ENCODE measurements at places on chromosomes 6 and 20.
A peak's percentile ranks its signal among the peaks of the same experiment; 100 is the strongest.

- DNase-seq = no peak
Observed at GRCh38 chr6:170245475-170245992, 45.3 kb downstream of the DLL1 start.

- no peak for DNase-seq
Observed at GRCh38 chr20:48457193-48458002, 370.4 kb downstream of the PREX1 start.

DNA sequence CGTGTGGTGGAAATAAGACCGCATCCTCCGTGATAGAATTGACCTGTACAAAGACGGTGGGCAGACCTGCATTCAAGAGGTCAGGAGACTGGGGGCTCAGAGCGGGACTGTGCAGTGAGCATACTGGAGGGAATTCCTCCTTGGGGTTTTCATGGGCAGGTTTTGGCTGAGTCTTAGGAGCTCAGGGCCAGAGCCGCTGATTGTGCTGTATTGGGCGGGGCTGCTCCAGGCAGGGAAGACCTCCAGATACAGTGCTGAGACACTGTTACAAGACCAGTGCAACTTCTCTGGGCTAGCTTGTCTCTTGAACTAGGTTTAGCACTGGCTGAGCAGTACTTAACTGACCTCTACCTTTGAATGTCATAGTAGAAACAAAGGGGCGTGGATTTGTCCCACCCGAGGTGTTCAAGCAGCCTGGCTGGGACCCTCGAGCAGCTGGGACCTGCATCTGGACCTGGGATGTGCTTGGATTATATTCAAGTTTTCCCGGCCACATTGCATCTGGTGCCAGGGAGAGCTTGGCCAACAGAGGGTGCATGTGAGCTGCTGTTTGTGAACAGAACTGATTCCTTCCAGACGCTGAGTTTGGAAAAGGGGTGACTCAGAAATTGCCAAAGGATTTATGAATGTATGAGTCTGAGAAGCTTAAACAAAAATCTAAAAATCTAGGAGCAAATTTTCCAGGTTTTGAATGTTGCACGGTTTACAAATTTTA, 33.4 kb upstream of the SLC22A1 start:
- no peak for DNase-seq

- no peak for DNase-seq
Observed at GRCh38 chr6:127950566-127951145, 49.8 kb upstream of the THEMIS start.

DNA sequence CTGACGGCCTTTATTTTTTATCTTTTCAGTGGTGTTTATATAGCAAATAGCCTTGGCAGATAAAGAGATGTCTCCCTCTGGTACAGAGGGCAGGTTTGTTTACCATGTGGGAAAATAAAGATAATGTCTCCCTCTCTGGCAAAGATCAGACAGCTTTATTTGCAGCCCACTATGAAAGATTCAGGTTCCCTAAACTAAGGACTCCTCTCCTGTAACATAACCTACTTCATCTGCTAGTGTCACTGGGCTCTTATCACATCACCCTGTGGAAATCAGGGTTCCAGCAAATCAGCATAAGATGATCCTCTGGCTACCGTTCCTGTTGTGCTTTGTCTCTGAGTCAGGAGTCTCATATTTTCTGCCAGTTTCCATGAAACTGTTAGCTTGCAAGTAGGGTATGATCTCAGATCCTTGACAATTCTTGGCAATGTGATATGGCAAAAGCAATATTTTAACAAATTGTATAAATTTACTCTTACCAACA, 3.1 kb downstream of the FBXL4 start:
- DNase-seq = no peak

GRCh38 chr6:135149376-135149775, 31.7 kb upstream of the MYB start:
- no peak for DNase-seq

GRCh38 chr6:35907750-35908149, 13.1 kb downstream of the SRPK1 start:
- DNase-seq = no peak

GRCh38 chr20:37896932-37897548, 5.9 kb upstream of the VSTM2L start:
- DNase-seq = no peak

GRCh38 chr6:96235927-96236326, 220.2 kb downstream of the FUT9 start:
- DNase-seq = no peak

GRCh38 chr6:2021713-2022125, 223.7 kb downstream of the GMDS start:
- DNase-seq = no peak

GRCh38 chr20:35578469-35578868, 36.6 kb downstream of the ERGIC3 start:
- DNase-seq = no peak

- DNase-seq = peak; percentile 16
Observed at GRCh38 chr20:17568972-17569521, 828 bp upstream of the DSTN start.

GRCh38 chr6:61606500-61606899, 679.5 kb downstream of the KHDRBS2 start:
- DNase-seq = no peak

DNA sequence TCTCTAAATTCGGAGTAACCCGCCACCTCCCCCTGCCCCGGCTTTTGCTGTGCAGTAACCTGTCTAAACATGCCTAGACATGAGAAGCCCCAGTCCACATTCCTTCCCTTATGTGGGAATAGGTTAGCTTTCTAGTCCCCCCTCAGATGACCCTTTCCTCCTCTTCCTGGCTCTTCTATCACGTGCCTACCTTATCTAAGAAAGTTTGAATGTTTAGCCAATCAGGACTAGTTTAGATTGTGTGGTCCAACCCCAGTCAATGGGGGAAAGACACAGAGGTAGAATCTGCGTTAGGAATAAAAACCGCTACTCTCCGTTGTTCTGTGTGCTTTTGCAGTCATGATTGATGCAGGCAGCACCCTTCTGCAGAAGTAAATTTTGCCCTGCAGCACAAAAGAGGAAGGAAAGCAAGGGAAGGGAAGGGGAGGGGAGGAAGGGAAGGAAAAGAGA, 69.0 kb upstream of the CD93 start:
- DNase-seq = no peak

DNA sequence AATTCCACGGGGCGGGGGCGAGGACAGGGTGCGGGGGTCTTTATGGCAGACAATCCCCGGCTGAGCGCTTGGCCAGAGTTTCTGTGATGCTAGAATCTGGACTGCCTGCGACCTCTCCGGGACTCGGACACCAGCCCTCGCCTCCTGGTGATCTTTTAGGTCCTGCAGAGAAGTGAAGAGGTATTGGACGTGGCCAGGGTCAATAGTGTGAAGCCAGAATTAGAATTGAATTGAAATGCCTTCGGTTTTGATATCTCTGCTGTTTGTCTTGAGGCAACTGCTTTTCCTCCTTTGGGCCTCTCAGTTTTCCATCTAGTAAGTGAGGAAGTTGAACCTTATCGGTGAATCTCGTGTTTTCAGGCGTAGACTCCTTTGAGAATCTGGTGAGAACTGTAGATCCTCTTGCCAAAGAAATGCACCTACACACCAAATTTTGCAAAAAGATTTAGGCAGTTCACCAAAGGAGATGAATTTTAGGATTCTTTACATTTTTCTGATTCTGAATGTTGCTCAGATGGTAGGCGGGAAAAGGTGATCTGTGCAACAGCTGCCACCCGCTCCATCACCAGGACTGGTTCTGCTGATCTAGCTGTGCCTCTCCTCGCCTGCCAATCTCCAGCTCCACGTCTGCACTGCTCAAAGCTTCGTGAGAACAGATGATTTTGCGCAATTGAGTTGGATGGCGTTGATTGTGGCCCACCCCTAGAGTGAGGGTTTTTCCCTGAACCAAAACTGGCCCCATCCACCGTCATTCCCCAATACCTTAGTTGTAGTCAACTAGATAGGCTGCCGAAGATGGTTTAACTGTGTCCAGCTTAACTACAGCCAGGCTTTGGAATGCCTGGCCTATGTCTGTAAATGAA, 837 bp upstream of the OSER1 start:
- peak; percentile 27 for DNase-seq

DNA sequence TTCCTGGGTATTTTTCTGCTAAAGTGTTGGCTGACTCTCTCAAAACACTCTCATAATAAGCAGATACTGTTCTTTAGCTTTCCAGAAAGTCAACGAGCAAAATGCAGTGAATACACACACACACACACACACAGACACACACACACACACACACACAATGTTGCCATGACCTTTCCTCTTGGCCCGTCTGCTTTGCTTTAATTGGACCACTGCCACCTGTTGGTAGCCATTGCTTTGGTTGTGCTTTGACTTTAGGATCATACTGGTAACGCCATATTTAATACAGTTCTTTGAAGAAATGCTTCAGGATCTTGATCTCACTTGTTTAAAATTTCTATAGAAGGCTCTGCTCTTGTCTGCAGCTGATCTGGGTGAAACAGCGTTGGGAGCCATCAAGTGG, 4.4 kb downstream of the FIG4 start:
- no peak for DNase-seq

DNA sequence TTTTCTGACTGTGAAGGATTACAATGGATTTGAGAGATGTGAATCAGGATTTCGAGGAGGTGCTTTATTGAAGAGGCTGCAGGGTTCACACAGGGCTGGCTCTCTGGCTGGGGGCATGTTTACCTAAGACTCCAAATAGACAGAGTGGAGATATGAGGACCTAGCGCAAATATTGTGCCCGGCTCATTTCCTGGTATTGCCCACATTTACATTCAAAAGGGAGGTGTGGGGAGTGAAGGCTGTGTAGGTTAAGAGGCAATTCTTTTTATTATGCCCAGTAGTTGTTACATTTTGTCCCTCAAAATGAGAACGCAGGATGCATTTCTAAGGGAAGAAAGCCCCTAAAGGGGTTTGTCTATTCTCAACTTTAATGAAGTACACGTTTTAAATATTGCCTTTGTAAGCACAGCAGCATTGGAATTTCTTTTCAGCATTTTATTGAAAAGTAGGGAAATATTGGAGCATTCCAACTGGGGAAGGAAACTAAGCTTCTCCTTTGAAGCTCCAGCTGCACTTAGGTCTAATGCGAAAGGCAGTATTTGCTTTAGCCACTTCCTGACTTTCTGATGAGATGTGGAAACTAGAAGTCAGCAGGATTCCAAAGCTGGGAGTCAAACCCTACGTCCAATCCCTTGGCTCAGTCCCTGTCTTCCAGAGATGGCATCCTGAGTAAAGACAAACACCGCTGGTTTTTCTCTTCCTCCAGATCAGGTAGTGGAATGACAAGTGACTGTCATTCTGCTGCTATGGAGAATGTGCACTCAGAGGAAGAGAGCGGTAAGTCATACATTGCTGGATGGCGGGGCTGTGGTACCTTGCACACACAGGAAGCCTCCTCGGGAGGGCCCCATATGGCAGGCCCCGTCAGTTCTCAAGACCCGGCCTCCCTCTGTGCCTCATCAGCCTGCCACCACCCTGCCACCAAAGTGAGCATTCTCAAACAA, 70.7 kb downstream of the MYB start:
- no peak for DNase-seq

DNA sequence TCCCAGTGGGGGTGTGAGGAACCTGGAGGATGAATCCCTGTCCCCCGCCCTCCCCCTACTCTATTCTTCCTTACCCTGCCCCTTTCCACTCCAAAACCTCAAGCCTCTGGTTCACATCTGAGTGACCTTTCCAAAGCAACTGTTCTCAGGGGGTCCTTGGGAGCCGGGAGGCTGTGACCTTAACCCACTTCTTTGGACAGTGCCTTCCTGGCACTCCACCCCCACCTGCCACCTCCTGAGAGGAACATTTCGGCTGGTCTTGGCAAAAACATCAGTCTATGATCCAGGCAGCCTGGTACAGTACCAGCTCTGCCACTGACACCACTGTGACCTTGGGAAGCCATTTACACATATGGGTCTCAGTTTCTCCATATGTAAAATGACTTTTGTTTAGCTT, 121.7 kb downstream of the MRPL14 start:
- no peak for DNase-seq

DNA sequence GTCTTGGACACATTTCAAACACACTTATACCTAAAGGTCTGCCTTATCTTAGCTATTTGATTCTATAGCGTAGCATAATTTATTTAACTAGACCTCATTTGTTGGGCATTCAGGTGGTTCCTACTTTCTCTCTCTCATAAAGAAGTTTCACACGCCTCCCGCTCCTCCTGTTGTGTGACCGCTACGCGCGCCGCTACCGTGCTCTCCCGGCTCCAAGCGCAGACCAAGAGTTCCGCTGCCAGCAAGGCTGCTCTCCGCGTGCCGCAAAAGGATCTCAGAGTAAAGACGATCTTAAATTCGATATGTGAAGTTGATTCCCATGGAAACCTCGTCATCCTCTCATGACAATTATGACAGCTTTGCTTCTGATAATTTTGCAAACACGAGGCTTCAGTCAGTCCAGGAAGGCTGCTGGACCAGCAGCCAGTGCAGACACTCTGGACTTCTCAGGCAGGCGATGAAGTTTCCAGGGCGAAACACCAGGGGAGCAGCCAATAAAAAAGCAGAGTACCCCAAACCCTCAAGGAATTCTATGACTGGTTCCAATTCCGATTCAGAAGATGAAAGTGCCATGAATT, 20.4 kb downstream of the PRSS16 start:
- no peak for DNase-seq

DNA sequence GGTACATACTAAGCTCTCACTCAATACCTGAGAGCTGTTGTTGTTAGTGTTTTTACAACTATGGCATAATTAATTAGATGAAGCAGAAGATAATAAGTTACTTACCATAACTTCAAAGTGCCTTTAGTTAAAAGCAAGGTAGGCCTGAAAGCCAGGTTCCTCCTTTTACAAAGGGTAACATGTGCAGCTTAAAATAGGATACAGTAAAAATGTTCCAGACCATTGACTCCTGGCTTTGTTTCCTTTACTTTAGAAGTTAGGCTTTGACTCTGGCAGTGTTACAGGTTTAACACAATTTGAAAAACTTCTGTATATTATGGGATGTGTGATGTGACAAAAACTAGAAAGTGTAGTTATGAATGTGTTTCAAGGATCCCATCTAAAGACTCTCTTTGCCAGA, 522.5 kb downstream of the EPM2A start:
- DNase-seq = no peak

- DNase-seq = no peak
Observed at GRCh38 chr20:48080583-48080982, 295.3 kb upstream of the SULF2 start.

DNA sequence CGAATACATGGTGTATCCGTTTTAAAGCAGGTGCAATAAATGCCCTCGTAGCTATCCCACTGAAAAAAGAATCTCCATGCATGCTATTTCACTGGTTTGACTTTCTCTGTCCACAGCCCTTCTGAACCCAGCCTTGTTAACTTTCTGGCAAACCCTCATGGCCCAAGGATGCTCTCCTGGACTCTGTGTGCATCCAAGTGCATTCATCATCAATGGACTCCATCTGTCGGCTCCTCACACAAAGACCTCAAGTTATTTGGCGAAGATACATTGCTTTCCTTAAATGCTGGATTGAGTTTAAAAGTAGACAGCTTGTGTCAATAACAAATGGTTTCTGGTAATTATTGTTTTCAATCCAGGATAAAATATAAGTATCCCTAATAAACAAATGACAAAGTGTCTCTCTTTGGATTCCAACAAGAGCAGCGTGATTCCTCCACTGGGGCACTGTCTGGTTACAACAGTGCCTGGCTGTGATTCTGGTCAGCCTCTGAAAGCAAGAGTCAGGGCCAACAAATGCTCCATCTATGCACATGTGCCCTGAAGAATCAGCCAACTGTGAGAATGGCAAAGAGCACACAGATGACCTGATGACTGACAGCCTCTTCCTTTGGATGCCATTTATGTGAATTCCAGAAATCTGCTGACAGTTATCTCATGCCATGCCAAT, 55.7 kb downstream of the FYN start:
- DNase-seq = no peak

Data from activated naive CD4-positive, alpha-beta T cell treated with anti-CD3 and anti-CD28 coated beads, Interleukin-2, amount 50 U/mL, for 16 hours (primary cell).